ENCODE measurements at places on chromosomes 3 and 15. TPM values are rescaled to one million over a fixed set of nuclear protein-coding genes. Genes with fewer than 3 reads are reported as not detected.

HES1 gene
- 10.8 TPM for total RNA-seq

IMPG2 gene
- total RNA-seq, result 0.54 TPM

SPESP1 gene
- total RNA-seq, result 0.56 TPM

IP6K2 gene
- total RNA-seq, result 57.6 TPM

All from T-helper 1 cell treated with Interleukin-12 subunit alpha and Interleukin-12 subunit beta and Interleukin-4 antibody, amounts not matched to agents 30 ng/mL and 1 ng/mL, for 36 hours (primary cell).